ENCODE measurements at places on chromosomes 13 and 19.
A peak's percentile ranks its signal among the peaks of the same experiment; 100 is the strongest.

- no peak for DNase-seq
These were observed 7.1 kb downstream of the EEF2 start for GRCh38 chr19:3978145-3978544.

- no peak for DNase-seq
These were observed 6.4 kb downstream of the ARHGEF7 start for GRCh38 chr13:111121506-111121905.

DNA sequence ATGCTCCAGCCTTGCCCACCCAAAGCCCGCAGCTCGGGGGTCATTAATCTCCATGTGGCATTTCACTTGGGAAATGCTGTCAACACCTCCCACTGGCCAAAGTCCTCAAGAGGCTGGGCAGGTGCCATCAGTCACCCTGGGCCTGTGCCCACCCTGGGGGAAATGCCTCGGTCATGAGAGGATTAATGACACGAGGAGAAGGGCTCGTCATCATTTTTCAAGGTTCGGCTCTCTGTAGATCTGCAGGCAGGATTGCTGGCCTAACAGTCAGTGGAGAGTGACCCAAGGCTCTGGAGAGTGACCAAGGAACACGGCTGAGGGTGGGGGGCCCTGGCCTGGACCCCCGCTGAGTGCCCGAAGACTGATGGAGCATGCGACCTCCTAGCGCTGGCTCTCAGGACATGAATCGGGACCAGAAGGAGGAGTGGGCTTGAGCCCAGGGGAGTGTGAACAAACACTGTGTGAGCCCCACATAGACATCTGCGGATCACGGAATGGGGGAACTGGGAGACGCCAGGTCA lies 15.2 kb upstream of the KCTD15 start:
- no peak for DNase-seq

- DNase-seq = no peak
These were observed 9.8 kb downstream of the LSM14A start for GRCh38 chr19:34182125-34182524.

GRCh38 chr19:53158119-53158656 lies 665 bp downstream of the ZNF347 start:
- DNase-seq = peak; percentile 29

GRCh38 chr13:97630725-97631124 lies 196.8 kb downstream of the RAP2A start:
- DNase-seq = no peak

DNA sequence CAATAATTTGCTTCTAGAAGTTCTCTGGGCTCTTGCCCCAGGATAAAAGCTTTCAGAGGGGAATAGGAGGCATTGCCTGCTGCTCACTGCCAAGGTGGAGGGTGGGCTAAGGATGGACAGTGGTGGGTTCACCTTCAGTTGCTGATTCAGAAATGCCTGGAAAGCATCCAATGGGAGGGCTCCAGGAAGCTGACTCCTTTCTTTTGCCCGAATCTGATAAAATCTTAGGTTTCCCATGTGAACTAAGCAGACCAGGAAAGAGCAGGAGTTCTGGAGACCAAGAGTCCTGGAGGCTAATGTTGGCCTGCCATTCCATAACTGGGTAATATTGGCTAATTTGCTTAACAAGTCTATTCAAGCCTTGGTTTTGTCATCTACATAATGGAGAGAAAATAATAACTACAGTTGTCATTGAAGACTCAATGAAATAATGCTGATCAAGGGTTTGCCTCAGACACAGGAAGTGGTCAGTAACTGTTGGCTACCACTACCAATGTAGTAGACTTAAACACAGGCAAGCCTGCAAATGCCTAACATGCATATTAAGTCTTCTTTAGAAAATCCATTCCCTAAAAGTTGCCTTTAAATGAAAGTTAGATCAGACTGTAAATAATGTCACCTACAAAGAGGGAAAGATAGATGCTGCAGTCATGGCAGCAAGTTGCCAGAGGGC lies 528.4 kb upstream of the NBEA start:
- no peak for DNase-seq

- no peak for DNase-seq
These were observed 95.7 kb downstream of the TNFSF13B start for GRCh38 chr13:108365255-108365654.

GRCh38 chr13:44726214-44726613 lies 150.1 kb upstream of the TSC22D1 start:
- DNase-seq = no peak

GRCh38 chr13:98187965-98188261 lies 10.8 kb upstream of the RNF113B start:
- no peak for DNase-seq

- DNase-seq = no peak
These were observed 783.6 kb downstream of the UQCRFS1 start for GRCh38 chr19:28429356-28429755.

DNA sequence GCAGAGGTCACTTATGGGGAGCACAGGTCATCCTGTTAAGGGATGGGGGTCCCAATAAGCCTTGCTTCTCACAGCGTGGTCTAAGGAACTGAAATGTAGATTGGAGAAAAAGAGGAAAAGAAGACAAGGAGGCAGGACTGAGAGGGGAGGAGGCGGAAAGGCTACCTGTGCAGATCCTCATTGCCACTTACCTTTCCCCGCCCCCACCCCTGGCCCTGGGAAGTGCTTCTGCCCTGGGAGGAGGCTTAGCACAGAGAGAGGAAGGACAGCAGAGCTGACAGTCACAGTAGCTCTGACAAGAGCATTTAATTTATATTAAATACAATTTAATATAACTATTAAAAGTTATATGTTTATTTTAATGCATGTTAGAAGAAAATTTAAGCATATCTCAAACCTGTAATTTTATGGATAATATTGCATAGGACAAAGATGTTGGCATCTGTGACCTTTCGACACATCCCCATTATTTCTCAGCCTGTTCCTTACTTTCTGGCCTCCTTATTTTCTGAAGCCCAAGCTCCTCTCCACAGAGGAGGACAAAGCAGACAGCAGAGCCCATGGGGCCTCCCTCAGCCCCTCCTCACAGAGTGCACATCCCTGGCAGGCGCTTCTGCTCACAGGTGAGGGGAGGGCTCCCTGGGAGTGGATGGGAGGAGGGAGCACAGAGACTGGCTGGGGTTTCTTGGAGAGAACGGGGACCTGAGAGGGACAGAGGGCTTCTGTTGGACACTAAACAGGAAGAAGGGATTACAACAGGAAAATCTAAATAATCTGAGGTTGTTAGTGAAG lies 23.4 kb downstream of the CEACAM21 start:
- no peak for DNase-seq

DNA sequence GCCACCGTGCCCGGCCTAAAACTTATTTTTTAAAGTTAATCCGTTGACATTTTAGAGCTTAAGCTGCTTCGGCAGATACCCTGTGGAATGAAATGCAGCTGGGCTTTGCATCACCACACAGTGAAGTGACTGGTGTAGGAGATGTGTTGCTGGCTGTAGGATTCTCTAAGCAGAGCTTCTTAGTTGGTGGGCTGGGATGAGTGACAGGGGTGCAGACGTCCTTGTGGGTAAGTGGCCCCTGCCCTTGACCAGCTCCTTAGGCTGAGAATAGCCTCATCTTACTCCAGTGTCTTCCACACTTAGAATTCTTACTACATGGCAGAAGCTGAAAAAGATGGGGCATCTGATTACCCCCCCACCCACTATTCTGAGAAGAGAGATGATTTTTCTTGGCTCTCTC lies 11.6 kb downstream of the GATAD2A start:
- DNase-seq = no peak

DNA sequence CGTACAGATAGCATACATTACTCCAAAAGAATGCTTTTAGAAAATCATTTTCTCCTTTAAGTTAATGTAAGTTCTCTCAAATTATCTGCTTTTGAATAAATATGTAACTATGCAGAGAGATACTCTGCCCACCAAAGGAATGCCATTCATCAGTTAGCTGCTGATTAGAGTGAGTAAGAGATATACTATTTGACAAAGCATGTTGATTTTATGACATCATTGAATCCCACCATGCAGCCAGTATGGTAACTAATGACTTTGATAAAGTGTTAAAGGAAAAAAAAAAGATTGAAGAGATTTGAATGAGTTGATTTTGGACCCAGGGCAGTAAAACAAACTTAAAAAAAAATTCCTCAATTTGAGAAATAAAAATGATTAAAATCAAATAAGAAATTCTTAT lies 521.5 kb downstream of the SLITRK6 start:
- DNase-seq = no peak

GRCh38 chr19:55390461-55390880 lies 4.7 kb downstream of the RPL28 start:
- no peak for DNase-seq

DNA sequence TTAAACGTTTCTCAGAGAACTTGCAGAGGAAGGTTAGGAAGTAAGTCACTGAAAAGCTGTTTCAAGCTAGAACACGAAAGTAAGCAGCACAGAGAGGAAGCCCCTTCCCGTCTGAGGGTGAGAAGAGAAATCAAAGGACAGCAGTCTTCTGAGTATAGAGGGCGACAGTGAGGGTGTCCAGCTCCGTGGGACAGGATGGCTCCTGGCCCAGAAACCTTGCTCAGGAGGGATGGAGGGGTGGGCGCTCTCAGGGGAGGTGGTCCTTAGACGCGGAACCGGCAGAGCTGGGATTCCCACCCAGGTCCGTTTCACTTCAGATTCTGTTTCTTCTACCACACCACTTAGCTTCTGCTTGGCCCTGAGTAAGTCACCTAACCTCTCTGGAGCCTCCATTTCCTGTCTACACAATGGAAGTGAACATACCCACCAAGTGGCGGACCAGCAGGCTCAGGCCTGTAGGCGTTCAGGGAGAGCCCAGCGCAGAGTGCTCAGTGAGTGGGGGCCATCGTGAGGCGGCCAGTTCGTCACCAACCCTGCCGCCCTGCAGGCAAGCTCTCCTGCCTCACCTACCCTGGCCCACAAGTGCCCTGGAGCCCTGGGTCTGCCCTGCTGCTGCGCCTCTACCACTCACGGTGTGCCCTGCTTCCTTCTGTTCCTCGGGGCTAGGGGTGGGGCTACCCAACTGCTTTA lies 5.5 kb upstream of the RSPH6A start:
- no peak for DNase-seq

DNA sequence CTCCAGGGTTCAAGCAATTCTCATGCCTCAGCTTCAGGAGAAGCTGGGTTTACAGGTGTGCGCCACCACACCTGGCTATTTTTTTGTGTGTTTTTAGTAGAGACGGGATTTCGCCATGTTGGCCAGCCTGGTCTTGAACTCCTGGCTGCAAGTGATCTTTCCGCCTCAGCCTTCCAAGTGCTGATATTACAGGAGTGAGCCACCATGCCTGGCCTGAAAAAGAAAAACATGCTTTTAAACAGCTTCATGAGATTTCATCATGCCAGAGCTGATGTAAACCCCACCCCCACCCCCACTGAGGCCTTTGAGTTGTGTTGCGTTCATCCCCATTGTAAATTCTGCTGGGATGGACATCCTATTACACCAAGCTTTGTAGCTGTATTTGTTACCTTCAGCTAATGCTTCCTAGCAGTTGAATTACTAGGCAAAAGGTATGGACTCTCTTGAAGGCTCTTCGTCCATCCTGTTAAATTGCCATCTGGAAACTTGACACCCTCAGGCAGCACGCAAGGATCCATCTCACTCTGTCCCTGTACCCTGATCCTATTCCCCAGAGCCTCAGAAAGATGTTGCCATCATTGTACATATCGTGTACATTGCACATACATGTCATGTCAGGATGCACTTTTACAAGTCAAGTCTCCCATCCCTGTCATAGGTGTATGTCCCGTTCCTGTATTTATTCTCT lies 47.3 kb downstream of the NFIX start:
- no peak for DNase-seq

GRCh38 chr19:2726160-2726855 lies 5.1 kb upstream of the DIRAS1 start:
- no peak for DNase-seq

DNA sequence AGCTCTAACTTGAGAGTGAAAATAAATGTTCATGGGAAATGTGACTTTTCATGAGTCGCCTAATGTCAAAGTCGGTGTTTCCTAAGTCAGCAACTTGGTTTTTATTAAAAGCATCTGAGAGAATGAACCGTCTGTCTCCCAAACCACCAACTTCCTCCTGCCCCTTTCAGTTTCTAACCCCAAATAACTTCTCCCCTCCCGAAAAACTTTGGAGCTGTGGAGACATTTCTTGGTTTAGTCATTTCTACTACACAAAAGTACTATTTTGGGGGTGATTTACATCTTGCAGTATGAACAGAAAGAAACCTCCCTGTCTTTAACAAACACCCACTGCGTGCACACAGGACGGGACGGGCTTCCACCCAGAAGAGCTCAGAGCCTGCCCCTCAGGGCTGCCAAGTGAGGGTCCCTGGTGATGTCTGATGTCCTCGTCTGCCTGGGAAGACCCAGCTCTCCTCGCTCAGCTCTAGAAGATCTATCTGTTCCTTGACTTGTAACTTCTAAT lies 65.0 kb downstream of the RASA3 start:
- peak; percentile 76 for DNase-seq

- no peak for DNase-seq
These were observed 17.5 kb downstream of the ATCAY start for GRCh38 chr19:3897936-3898335.

GRCh38 chr13:35882722-35883497 lies 248.3 kb downstream of the DCLK1 start:
- no peak for DNase-seq

DNA sequence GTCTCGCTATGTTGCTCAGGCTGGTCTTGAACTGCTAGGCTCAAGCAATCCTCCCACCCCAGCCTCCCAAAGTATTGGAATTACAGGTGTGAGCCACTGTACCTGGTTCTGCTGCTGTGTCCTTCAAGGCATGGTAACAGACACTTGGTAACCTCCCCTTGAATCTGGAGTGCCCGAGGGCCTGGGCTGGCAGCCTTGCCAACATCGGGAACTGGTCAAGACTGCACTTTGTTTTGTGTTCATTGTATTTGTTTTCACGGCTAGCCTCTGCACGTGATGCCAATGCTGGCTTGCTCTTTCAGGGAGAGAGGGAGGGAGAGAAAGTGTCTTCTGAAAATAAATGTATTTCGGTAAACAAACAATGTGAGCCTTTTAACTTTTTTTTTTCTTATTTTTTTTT lies 12.0 kb downstream of the CERS4 start:
- DNase-seq = no peak

GRCh38 chr19:510606-511100 lies 3.4 kb downstream of the TPGS1 start:
- peak; percentile 92 for DNase-seq

DNA sequence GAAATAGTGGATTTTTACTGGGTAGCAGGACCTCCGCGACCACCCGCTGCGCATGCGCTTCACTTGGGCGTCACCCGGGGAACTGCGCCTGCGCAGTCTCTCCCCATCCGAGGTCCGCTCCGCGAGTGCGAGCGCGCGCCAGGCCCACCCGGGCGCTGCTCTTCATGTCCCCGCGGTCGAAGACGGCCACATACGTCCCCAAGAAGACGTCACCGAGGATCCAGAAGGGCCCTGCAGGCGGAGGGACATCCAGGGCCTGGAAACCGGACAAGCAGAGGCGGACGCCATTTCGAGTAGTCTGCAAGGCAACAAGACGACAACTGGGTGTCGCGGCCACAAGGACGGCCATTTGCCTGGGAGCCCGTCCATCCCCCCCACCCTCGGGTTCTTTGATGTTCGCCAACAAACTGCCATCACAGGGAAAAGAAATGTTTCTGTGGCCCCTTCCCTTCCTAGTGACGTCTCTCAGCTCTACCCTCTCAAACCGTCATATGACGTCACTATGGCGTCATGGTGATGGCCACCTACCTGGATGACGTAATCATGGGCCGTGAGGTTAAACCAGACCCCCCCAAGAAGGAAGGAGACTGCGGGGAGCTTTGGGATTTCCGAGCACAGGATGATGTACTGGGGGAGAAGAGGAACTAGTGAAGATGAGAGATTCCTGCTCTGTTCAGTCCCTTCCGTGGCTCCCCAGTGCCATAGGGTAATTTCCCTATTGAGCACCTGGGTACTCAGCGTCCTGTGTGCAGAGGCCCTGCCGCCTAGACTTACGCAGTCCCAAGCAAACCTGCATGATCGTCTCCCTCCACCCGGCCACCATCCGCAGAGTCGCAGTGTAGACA lies 6.7 kb downstream of the NAPSA start:
- DNase-seq = peak; percentile 86

All from GM13977 (cell line).